ENCODE measurements at places on chromosomes 7 and 10.

- DNase-seq: no peak
Measured at GRCh38 chr7:14191686-14192098, 202.2 kb upstream of the ETV1 start.

- no peak for DNase-seq
Measured at GRCh38 chr10:69412232-69412790, 4.4 kb downstream of the TACR2 start.

GRCh38 chr7:1848013-1848640 is 178.1 kb downstream of the ELFN1 start:
- DNase-seq: no peak

- no peak for DNase-seq
Measured at GRCh38 chr7:149719050-149719899, 54.1 kb downstream of the ZNF467 start.

- no peak for DNase-seq
Measured at GRCh38 chr10:51718804-51719291, 19.5 kb upstream of the CSTF2T start.

DNA sequence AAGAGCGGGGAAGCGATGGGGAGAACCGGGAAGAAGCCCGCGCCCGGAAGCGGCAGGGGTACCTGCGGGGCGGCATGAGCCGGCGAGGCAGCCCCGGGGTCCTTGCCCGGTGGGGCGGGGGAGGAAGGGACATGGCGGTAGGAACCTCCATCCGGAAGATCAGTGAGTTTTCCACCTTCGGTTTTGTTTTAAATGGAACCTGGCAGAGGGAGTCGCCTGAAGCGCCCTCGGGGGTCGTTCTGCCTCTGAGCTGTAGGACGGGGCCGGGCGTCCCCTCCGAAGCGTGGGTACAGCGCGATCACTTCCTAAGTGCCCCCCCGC is 471 bp downstream of the PFKP start:
- no peak for DNase-seq

DNA sequence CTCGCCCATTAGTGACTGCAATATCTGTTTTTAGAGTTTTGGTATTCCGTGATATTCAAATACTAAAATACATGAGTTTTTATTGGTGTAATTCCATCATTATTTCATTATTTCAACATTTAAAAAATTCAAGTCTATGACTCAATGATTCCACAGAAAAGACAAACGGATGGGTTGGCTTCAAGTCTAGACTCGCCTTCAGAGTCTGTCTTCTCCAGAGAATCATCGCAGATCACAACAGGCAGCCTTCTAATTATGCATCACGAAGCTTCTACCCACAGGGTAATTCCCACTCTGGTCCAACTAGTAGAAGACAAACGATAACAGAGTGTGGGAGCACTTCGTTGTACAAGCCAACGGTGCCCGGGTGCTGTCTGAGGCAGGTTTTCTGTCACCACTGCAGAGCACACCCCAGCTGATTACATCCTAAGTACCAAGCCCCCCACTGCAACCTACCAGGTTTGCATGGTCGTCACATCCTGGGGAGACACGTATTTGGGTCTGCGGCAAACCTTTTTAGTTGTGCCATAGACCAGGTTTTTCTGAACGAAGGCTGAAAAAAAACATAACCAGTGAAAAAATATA is 28.9 kb downstream of the PARP12 start:
- no peak for DNase-seq

DNA sequence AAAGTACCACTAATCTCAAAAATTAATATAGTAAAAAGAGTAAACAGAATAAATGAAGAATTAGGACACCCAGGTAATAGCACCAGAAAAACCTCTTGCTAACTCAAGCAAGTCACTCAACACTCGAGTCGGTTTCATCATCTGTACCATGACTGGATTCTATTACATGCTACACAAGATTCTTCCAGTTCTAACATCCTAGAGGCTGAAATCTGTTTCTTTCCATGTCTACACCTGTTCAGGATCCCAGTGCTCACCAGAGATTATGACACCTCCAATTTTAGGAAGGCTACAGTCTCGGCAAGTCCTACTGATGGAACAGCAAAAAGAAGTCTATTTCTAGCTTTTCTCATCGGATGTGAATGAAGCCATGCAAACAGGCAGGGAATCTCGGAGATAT is 95.3 kb upstream of the ANK3 start:
- DNase-seq: no peak

DNA sequence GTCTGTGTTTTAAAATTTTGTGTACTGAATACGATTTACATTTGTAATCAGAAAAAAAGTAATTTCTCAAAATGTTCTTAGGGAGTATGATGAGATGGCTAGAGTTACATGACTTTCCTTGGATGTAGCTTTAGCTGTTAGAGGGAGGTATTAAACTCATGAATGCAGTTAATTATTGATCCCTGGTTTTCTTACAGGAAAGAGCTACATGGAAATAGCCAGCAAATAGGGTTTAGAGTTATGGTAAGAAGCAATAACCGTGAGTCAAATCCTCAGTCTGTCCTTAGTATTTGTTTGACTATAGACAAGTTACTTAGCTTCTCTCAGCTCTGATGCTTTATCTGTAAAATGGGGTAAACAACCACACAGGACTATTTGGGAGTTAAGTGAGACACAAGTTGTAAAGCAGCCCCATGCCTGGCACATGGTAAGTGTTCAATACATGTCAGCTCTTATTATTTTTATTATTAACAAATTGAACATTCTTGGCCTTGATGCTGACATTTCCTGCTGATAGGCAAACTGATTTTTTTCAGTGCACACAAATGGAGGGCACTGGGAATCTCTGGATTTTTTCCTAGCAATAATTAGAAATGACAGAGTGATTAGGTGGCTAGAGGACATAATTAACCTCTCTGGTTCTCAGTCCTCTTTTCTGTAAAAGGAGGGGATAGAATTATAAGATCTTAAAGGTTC is 204.5 kb upstream of the PHYHIPL start:
- DNase-seq: no peak

- no peak for DNase-seq
Measured at GRCh38 chr10:90447831-90448230, 410.0 kb downstream of the HTR7 start.

DNA sequence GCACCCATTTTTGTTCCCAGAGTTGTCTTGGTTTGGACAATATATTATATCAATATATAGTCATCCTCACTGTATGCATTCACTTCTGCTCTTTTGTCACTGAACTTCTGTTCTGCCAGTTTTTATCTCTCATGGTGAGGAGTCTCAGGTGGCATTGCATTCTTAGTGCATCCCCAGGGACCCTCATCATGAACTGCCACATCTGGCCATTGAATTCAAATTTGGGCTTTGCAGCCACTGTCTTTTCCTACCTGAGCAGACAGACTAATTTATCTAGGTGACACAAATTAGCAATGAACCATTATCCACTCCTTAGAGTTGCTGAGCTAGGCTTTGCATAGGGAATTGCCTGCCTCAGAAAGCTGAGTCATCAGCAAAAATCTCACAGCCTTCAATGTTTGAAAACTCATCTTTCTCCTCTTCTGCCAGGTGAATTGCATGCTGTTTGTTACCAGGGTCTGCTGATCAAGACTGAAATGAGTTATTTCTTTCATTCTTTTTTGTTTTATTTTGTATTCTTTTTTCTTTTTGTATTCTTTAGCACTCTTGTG is 316.8 kb upstream of the MTPN start:
- no peak for DNase-seq

DNA sequence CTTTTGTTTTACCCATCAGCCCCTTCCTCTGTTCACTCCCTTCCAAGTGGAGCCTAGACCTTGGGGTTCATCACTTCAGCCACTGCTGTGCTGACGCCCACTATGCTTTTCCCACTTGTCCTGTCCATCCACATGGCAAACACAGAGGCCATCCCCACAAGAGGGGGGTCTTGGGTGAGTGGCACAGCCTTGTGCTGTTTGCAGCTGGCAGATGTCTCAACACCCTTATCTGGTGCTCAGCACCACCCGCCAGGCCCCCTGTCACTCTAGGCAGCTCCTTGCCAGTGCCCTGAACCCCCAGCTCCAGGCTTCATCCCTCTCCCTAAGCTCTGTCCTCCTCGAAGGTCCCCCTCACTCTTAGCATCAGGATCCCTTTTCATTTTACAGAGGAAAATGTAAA is 13.1 kb downstream of the BLVRA start:
- no peak for DNase-seq

GRCh38 chr10:93678805-93679587 is 23.4 kb downstream of the FRA10AC1 start:
- no peak for DNase-seq

DNA sequence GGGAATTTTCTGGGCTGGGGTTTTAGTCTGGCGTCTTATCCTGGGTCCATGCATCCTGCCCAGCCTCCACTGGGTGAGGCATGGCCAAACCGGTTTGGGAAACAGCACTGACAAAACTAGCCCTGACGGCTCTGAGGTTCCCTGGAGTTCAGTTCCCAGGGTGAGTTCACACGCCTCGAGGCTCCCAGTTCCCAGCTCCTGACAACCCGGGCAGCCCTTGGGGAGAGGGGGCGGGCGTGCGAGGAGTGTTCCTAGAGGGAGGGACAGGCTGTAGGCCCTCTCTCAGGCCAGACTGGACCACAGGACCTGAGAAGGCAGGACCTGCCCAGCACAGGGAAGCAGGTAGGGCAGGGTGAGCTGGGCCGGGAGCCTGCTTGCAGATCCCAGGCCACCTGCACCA is 82.3 kb upstream of the PPIF start:
- DNase-seq: no peak

DNA sequence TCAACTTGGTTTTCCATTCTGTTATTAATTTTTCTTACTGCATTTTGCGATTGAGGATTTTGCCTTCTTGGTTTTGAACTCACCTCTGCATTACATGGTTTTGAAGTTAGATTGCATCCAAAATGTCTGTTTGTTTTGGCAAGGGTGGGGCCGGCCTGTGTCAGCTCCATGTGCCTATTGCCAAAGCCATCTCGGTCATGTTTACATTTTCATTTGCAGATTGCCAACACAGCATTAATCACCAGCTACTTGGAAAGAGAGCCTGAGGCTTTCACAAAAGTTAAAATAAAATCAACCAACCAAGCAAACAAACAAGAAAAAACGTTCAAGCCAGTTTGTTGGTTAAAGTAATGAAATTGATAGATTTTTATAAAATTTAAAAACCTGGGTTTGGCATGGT is 695.8 kb downstream of the TYW1 start:
- DNase-seq: no peak

DNA sequence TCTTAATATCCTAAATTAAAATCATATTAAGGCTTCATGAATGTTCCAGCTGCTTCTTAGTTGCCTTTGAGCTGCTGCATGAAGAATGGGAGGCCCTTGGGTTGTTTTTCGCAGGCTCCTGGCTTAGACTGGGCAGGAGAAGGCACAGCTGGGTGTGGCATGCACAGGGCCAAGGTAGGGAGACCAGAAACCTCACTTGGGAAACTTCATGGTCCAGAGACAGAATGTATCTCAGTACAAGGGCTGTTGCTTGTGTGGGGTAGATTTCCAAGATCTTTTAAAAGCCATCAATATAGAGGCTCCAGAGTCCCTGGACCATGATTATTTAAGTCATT is 49.9 kb downstream of the BUB3 start:
- DNase-seq: no peak

DNA sequence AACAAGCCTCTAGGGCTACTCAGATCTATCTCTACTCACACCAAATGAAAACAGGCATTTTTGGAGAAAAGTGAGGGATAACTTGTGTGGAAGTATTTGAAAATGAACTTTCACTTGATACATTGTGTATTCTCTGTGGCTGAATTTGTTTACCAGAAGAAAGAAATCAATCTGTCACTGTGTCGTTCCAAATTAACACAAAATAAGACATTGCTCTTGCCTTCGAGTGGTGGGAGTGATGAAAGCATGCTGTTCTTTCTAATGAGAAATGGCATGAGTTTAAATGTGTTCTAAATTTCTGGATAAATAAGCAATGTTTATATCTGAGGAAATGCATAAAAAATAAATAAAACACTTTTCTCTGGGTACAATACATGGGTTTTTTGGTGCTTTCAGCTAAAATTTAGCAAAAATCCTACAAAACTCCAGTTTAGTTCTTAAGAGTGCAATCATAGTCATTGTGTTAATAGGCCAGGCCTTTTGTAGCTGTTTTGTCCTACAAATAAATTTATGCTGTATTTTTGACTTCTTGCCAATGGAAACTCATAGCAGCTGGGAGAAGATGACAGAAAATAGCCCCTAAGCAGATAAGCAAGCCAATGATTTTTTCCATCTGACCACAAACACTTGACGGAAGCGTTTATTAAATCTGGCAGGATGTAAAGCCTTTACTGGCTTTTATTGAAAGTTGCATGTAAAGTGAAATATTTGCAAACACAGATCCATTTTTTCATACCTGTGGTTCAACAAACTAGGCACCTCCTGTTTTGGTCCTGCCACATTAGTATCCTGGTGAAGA is 1064.1 kb upstream of the GHITM start:
- DNase-seq: no peak

DNA sequence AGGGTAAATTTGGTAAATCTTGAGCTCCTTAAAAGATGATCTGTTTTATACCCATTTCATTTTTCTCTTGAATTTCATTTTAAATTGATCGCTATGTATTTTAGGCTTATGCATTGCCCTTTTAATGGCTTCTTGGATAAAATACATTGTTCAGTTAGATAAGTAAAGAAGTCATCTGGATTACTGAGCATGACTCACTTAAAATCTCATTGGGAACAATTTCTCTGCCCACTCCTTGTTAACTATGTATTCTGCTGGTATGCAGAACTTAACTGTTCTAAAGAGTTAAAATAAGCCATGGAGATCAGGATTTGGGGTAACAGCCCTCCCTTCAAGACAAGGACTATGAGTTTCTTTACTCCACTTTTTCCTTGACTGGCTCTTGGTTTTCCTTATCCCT is 134.2 kb downstream of the SND1 start:
- no peak for DNase-seq

DNA sequence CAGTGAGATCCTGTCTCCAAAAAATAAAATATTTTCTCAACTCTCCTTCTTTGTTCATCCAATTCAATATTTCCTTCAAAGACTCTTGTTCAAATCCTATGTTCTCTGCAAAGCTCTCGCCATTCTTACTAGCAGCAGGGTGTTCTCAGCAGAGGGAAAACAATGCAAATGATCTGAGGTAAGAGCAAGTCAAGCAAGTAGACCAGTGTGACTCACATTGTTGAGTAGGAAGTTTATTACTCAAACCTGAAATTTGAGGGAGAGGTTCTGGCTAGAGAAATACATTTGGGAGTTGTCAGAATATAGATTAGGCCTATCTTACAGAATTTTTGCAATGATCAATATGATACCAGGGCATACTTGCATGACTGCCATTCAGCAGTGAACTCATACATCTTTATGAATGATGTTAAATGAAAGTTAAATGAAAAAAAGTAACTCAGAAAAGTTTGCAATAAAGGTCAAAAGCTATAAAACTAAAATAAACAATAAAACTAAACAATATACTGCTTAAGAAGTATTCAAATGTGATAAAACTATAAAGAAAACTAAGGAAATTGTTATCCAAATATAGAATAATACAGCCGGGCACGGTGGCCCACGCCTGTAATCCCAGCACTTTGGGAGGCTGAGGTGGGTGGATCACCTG is 5.8 kb downstream of the IDE start:
- no peak for DNase-seq
